AG10803 (cell line): ENCODE measurements at places on chromosomes 12 and 14.

- DNase-seq: no peak
Observed at GRCh38 chr14:92404018-92404417, 81.1 kb downstream of the SLC24A4 start.

- DNase-seq: no peak
Observed at GRCh38 chr14:22400655-22401259, 188.3 kb downstream of the DAD1 start.

GRCh38 chr12:56160894-56161689, 2.9 kb downstream of the MYL6 start:
- DNase-seq: no peak

DNA sequence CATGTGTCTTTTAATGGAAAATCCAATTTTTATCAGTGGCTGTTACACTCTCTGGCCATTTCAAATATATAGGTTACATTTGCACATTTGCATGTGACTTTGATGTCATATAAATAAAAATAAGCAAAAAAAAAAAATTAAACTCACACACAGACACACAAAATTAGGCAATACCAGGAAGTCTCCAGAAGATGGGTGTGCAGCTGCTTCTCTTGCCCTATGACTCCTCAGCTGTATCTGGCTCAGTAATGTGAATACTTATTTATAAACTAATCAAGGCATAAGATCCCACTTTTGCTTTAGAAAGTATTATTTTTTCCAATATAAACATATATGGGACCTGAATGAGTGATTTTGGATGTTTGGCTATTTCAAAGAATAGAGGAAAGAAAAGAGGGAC, 461.1 kb downstream of the LRIG3 start:
- DNase-seq: peak; percentile 13

DNA sequence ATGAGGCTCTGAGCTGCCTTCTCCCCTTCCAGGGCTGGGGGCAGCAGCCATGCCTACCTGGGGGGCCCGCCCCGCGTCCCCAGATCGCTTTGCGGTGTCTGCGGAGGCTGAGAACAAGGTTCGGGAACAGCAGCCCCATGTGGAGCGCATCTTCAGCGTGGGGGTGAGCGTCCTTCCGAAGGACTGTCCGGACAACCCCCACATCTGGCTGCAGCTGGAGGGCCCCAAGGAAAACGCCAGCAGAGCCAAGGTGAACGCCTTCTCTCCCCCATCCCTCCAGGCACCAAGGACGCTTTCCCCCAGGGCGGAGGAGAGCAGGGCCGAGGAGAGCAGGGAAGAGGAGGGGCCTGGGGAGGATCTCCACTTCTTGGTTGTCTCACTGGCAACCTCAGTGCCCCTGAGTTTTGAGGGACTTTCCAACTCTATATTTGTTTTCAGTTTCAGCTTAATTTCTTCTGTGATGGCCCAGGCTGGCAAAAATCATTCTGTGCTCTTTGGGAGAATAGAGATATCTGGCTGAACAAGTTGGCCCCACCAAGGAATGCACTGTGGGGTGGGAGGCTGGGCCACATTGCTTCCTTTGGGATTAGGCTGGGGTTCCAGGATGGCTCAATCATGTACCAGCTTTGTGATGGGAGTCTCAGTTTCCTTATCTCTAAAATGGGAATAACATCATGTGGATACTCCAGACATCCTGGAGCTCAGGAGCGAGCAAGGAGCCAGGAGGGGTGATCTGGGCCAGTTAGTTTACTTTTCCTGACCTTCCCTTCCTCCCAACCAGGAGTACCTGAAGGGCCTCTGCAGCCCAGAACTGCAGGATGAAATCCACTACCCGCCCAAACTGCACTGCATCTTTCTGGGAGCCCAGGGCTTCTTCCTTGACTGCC, 1.2 kb downstream of the KHNYN start:
- DNase-seq: peak; percentile 74
